ENCODE measurements at places on chromosomes 6 and 20.

DNA sequence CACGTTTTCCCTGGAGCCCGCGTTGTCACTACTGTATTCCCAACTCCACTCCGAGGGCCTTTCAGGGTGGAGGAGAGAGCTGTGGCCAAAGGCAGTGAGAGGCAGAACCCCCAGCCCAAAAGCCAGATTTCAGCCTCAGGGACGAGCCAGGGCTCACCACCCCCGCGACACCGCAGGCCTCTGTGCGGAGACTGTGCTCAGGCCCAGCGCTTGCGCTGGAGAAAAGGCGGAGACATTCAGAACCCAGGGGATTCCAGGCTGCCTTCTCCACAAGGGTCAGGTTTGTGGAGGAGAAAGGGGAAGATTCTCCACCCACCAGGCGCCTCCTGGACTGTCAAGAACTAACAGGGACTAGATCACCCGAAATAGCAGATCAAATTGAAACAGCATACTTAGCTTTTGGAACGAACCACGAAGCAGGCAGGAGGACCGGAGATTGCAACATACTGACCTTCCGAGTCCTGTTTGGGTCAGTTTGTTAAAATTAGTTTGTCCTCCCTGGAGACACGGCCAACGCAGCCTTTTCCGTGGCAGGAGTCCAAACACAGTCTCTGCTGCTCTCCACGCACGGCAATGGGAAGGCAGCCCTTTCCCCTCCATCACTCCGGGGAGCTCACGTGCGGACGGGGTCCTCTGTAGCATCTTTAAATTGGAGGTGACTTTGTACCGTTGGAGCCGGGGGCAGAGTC, 14.4 kb downstream of the DLL1 start:
- peaks cover 2% of the 10 kb centered on the region for H3K27me3 ChIP-seq
- H3K4me1 ChIP-seq = no peaks in the 10 kb centered on the region
- peaks cover under 1% of the 10 kb centered on the region for H3K36me3 ChIP-seq
- H3K4me3 ChIP-seq = no peak overlapping the region

- no peaks in the 10 kb centered on the region for H3K27me3 ChIP-seq
- H3K27ac ChIP-seq = no peak overlapping the region
Observed at GRCh38 chr6:116450769-116451740, 10.1 kb upstream of the CALHM6 start.

GRCh38 chr6:24100024-24100769, 25.8 kb upstream of the NRSN1 start:
- DNase-seq = no peak
- H3K4me3 ChIP-seq = no peak overlapping the region
- H3K27me3 ChIP-seq = peaks cover 15% of the 10 kb centered on the region
- no peak overlapping the region for H3K27ac ChIP-seq

- H3K4me3 ChIP-seq = no peak overlapping the region
- DNase-seq = no peak
- no peaks in the 10 kb centered on the region for H3K27me3 ChIP-seq
- no peaks in the 10 kb centered on the region for H3K36me3 ChIP-seq
- H3K27ac ChIP-seq = no peak overlapping the region
Observed at GRCh38 chr6:39365281-39366074, 43.0 kb upstream of the KCNK16 start.

GRCh38 chr20:19308146-19308545, 95.7 kb downstream of the SLC24A3 start:
- H3K27me3 ChIP-seq = no peaks in the 10 kb centered on the region
- H3K4me1 ChIP-seq = no peaks in the 10 kb centered on the region
- DNase-seq = no peak
- H3K36me3 ChIP-seq = no peaks in the 10 kb centered on the region
- no peak overlapping the region for H3K4me3 ChIP-seq
- H3K27ac ChIP-seq = no peak overlapping the region

- H3K27me3 ChIP-seq = no peaks in the 10 kb centered on the region
- H3K36me3 ChIP-seq = no peaks in the 10 kb centered on the region
- H3K27ac ChIP-seq = no peak overlapping the region
- peaks cover 11% of the 10 kb centered on the region for H3K4me1 ChIP-seq
Observed at GRCh38 chr6:130969791-130970491, 93.1 kb downstream of the EPB41L2 start.

DNA sequence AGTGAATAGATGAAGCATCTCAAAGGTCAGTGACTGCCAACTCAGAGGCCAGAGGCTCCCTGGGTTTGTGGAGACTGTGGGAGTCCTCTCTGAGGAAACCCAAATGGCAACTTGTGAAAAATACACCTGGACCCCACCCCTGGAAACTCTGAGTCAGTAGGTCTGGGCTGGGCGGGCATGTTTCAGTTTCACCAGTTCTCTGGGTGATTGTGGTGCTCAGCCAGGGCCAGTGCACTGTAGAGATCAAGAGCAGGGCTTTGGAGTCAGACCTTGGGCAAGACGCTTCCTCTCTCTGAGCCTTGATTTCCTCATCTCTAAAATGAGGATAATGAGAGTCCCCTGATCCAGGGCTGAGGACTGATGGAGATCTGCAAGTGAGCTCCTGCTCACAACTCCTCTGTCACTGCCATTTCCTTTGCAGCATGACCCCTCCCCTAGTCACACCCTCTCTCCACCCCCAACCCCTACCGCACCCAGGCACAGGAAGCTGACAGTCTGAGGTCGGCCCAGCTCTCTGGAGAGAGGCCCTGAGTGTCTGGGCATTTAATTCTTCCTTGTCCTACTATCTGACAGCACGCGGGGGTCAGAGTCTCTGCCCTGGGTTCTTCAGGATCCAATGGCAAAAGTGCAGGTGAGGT, 5.1 kb downstream of the DEF6 start:
- no peak overlapping the region for H3K4me3 ChIP-seq
- H3K27me3 ChIP-seq = no peaks in the 10 kb centered on the region
- peaks cover 8% of the 10 kb centered on the region for H3K4me1 ChIP-seq

All from neuronal stem cell (in vitro differentiated cells).